Stimulated activated CD8-positive, alpha-beta memory T cell treated with anti-CD3 and anti-CD28 coated beads, Interleukin-7, amount 100 ng/mL, for 4 hours (primary cell): ENCODE measurements at places on chromosomes 13 and 19.
A peak's percentile ranks its signal among the peaks of the same experiment; 100 is the strongest.

DNA sequence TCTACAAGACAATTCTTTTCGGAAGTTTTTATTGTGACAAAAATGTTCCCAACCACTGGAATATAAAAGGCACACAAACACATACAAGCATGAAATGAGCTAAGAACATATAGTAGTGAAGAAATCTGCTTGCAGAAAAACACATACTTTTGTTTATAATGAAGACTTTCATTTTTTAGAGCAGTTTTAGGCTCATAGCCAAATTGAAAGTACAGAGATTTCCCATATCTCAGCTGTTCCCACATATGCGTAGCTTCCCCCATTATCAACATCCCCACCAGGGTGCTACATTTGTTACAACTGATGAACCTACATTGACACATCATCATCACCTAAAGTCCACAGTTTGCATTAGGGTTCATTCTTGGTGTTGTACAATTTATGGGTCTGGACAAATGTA lies 249.4 kb downstream of the KCTD12 start:
- no peak for DNase-seq

- DNase-seq = peak; percentile 6
Observed at GRCh38 chr19:40663695-40664692, 26.5 kb downstream of the NUMBL start.

GRCh38 chr13:62702502-62702901 lies 1286.9 kb upstream of the PCDH20 start:
- DNase-seq = no peak

DNA sequence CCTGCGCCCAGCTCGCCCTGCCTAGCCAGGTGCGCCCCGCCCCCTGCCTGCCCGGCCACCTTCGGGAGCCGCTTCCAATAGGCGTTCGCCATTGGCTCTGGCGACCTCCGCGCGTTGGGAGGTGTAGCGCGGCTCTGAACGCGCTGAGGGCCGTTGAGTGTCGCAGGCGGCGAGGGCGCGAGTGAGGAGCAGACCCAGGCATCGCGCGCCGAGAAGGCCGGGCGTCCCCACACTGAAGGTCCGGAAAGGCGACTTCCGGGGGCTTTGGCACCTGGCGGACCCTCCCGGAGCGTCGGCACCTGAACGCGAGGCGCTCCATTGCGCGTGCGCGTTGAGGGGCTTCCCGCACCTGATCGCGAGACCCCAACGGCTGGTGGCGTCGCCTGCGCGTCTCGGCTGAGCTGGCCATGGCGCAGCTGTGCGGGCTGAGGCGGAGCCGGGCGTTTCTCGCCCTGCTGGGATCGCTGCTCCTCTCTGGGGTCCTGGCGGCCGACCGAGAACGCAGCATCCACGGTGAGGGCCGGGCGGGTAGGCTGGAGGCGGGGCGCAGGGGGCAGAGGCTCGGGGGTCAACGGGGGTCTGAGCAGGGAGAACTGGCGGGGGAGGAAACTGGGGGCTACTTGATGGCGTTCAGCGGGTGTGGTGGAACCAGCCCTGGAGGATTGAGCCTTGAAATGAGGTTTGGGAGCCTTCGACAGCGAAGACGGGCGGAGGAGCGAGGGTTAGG lies at the start of gene SPINT2:
Gene SPINT2, plus strand, starts transcription at position 88 of the 727 bp plus-strand sequence. Its CDS starts 320 bp downstream, at position 408.
- peak; percentile 26 for DNase-seq

- DNase-seq = no peak
Observed at GRCh38 chr19:57820599-57820998, 5.9 kb upstream of the ZNF552 start.

GRCh38 chr19:45305421-45305820 lies 17.3 kb downstream of the CKM start:
- no peak for DNase-seq

- DNase-seq = no peak
Observed at GRCh38 chr13:101919541-101920181, 467.2 kb downstream of the ITGBL1 start.

GRCh38 chr19:7349231-7349591 lies 474 bp downstream of the ARHGEF18 start:
- DNase-seq = no peak

DNA sequence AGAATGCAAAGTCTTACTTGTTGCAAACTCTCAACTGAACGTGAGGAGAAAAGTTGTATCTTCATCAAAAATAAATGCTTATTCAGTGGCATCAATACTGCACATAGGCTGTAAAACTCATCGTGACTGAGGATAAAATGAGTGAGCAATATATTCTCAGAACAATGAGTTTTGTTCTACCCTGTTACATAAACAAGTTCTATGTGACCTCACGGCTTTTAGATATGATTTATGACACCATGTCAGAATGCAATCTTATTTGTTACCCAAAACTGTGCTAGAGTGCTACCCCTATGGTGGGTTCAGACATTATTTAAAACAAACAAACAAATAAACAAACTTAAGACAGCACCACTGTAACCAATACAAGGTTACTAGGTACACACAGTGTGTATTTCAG lies 55.4 kb downstream of the FOXO1 start:
- no peak for DNase-seq

DNA sequence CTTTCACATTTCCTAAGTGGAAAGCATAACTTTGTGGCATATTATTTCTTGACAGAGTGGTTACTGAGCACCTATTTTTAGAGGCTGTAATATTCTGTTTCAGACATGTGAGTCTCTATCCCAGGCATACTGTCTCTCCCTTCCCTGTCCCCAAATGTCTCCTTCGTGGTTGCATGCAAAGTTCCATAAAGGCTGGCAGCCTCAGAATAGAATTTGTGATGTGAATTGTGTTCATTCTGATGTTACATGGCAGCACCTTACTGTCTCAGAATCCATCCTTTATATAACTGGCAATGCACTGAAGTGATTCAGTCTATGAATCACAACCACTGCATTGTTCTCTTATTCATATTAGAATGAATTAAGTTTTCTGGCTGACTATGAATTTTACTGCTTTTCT lies 89.0 kb upstream of the SLC7A1 start:
- no peak for DNase-seq

GRCh38 chr19:29311191-29311790 lies 98.3 kb upstream of the UQCRFS1 start:
- DNase-seq = no peak

DNA sequence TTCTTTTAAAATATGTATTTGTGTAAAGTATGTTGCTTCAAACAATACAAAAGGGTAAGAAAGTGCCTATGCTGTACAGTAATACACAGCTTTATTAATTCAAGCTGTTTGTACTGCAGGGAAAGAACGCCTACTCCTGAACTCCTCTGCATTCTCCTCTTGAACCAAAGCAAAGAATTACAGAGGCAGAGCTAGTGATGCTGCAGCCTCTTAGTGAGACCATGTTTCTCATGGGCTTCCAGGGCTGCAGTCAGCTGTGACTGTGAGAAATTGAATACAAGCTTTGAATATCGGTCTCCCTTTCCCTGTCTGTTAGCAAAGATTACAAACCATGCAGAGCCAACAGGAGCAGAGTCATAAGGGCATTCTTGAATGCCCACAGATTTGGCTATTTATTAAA lies 248.5 kb downstream of the SLITRK1 start:
- DNase-seq = no peak

DNA sequence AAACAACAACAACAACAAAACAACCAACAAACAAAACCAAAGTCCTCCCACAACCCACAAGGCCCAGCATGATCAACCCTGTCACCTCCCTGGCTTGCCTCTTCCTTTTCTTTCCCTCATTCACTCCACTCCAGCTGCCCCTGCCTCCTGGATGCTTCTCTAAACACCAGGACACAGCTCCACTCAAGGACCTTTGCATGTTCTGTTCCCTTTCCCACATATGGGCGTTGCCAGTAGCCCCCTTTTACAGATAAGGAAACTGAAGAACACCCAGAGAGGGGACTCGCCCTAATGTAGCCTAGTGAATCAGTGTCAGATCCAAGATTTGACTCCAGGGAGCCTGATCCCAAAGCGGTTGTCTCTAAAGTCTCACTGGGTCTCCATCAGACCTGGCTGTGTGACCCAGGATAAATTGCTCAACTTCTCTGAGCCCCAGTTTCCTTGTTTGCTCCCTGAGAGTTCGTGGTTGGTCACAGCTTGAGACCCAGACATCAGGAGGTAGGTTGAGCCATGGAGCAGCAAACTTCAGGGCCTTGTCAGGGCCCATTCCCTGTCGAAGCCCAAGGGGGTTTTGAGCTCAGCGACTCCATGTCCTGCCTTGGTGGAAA lies 3.0 kb upstream of the DOCK6 start:
- no peak for DNase-seq

GRCh38 chr13:94459116-94459515 lies 20.4 kb downstream of the DCT start:
- DNase-seq = no peak

DNA sequence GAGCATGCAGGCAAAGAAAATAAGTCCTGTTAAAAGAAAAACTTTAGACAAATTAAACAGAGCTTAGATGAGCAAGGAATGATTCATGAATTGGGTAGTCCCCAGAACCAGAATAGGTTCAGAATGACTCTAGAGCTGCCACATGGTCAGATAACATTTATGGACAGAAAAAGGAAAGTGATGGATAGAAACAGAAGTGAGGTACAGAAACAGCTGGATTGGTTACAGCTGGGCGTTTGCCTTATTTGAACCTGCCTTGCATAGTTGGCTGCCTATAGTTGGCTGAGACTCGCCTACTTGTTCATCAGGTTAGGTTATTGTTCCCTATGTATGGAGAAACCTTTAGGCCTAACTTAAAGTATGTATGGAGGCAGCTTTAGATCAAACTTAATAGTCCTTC lies 35.4 kb downstream of the WDFY2 start:
- DNase-seq = no peak

- no peak for DNase-seq
Observed at GRCh38 chr13:70720386-70720785, 612.1 kb upstream of the KLHL1 start.

DNA sequence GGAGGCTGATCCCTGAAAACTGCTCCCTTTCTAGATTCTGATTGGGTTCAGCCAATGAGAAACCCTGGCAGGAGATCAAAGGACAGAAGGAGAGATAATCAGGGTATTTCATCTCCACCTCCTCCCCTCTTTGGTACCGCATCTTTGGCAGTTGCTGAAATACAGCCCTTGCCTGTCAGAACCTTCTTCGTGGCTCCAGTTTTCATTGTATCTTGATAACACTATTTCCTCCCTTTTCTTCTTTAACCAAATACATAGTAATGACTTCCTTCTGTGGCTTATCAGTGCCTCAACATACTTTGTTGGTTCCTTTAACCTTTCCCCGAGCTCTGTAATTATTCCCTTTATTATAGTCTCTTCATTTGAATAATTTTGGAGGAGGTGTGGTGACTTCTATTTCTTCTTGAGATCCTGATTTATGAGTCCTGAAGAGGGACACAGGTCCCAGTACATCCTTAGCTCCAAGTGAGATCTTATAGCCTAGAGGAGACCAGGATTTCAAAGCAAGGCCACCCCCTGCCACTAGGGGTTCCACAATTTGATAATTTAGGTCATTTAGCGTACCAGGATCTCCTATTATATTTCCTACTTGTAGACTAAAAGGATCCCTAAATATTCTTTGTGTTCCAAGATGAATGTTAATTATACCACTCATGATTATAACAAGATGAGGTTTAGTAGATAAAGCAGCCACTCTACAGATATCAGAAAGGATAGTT lies 98.0 kb downstream of the EDNRB start:
- DNase-seq = no peak

GRCh38 chr13:19152403-19152802 lies 29.2 kb downstream of the TUBA3C start:
- DNase-seq = no peak

- no peak for DNase-seq
Observed at GRCh38 chr13:114319441-114319913, 5.2 kb downstream of the CHAMP1 start.

- DNase-seq = no peak
Observed at GRCh38 chr13:73954808-73955207, 179.4 kb downstream of the KLF12 start.

GRCh38 chr19:56566904-56567273 lies 379 bp upstream of the ZNF470 start:
- DNase-seq = no peak

DNA sequence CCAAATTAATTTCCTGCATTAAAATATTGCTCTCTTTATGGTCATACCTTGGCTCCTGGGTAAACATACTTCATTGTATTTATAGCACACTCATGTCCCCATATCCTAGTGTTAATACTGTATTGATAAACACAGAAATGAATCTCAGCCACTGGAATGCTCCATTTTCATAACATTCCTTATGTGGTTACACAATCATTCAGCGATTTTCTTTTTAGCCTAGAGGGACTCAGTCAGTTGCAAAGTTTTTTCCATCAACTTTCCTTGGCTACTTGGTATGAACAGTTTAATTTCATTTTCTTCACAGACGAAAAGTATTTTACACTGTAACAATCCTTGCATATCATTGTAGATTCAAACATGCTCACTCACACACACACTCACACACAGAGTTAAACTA lies 471.5 kb downstream of the FGF14 start:
- DNase-seq = no peak

GRCh38 chr19:52028780-52029123 lies 573 bp upstream of the ZNF614 start:
- no peak for DNase-seq

GRCh38 chr19:11322269-11323024 lies 17.0 kb downstream of the RAB3D start:
- no peak for DNase-seq

DNA sequence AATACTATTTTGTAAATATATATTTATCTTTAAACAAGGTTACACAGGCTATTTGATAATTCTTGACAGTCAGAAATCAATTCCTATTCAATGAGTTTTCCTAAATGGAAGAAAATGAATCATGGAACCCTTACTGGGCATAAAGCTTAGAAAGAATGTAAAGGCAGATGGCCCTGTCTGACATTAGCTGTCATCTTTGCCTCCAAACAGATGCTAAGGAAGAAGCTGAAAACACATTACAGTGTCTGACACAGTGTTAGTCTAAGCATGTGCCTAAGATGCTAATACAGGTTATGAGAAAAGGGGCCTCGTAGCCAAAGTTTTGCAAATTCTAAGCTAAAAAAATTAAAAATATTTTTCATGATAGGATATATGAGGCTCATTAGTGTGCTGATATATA lies 112.8 kb downstream of the ITGBL1 start:
- no peak for DNase-seq

DNA sequence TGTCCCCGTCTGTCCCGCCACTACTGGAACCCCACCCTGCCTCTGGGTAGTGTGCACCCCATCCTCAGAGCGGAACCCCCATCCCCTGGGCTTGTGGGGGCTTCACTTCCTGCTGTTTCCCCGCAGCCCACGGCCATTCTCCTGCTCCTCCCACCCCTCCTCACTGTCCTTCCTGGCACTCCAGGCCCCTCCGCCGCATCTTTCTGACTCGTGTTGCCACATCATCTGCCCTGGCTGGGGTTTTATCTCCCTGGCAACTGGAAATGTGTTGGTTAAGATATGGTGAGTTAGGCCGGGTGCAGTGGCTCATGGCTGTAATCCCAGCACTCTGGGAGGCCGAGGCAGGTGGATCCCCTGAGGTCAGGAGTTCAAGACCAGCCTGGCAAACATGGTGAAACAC lies 37.3 kb downstream of the KDM4B start:
- no peak for DNase-seq

DNA sequence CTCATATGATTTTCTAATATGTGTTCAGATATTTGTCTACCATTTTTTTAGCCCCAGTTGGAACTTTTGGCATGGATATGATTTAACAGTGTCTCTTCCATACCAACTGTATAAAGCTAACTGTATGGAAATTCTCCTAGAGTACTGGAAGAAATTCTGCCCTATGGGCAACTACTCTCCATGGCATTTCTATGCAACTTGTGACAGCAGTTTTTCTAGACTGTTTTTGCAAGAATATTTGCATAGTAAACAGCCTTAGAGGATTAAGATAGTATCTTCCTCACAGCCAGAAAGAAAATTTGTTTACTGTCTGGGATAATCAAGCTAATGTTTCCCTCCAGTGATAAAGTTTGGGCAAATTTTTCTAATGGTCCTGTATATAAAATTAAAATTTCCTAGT lies 119.9 kb upstream of the PCDH17 start:
- DNase-seq = no peak

GRCh38 chr19:48812094-48812929 lies 1.5 kb upstream of the BCAT2 start:
- peak; percentile 51 for DNase-seq
